ENCODE measurements at places on chromosomes 12 and 14.

DNA sequence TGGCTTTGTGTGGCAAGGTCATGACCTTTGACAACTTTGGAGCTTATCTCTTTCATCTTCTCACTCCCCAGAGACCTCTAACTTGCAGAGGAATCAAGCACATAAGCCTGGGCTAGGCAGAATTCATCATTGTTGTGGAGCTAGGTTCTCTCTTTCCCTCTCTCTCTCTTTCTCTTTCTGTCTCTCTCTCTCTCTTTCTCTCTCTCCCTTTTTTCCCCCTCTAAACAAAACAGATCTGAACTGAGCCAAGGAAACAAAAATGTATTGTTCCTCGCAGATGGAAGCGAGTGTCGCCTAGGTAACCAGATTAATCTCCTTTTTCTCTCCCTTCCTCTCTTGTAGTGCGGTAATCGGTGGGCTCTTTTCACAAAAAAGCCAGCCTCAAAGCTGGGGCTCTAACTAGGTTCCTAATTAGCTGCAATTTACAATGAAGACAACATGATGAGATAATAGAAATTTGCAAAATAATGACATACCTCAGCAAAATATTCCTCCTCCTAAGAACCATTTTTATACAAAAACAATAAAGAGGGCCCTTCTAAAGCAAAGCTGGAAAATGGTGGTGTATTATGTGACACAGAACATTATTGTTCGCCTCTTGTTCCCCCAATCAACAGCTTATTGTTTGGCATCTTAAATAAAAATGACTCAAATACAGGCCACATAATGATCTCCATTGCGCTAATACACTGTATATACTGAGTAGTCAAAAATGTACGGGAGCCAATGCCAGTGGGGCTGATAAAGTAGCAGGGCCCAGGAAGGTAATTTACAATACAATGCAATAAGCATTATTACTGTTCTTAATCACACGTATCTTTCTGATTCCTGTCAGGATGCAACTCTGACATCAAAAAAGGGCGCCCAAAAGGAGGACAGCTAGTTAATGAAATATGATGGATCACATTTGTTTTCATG is 65.7 kb upstream of the SOX5 start:
- no peak for DNase-seq

DNA sequence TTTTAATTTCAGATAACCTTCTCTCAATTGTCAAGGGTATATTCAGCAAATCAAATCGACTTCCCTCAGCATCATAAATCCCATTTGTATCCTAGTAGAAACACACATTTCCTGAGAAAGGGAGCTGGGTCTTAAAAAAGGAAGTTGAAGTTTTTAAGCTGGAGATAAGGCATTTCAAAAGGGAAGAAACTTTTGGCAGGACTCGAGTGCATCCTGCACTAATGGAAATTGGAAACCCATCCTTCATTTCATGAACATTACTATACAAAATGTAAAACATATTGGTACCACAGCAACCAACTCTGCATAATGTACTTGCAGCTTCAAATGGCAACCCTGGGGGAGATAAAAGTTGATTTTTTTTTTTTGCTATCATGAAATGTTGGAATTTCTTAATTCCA is 23.7 kb upstream of the TMCC3 start:
- no peak for DNase-seq

DNA sequence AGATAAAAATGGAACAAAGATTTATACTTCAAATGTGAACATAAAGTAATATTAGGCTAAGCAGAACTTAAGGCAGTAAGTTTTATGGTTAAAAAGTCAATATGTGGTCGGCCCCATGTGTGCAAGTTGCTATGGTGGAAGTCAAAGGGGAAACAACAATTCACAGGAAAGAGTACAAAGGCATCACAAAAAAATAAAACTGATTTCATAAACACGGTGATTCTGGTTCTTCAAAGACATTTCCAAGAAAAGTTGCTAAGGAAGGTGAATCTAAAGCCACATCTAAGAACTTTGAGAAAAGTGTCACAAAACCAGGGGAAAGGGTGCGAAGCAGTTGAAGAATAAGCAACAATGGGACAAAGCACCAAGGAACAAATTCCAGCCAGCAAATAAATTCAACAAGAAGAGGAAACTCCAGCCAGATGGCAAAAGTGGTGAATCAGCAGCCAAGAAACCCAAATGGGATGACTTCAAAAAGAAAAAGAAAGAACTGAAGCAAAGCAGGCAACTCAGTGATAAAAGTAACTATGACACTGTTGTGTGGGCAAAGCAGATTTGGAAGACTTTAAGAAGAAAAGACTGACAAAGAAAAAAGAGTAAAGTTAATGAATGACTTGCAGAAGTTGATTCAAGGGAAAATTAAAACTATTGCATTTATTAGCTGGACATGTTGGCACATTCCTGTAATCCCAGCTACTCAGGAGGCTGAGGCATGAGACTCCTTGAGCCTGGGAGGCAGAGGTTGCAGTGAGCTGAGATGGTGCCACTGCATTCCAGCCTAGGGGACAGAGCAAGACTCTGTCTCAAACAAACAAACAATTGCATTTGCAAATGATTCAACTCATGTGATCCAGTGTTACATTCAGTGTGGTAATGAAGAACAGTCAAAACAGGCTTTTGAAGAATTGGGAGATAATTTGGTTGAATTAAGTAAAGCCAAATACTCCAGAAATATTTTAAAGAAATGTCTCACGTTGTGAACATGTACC is 19.5 kb downstream of the PTGDR start:
- no peak for DNase-seq

DNA sequence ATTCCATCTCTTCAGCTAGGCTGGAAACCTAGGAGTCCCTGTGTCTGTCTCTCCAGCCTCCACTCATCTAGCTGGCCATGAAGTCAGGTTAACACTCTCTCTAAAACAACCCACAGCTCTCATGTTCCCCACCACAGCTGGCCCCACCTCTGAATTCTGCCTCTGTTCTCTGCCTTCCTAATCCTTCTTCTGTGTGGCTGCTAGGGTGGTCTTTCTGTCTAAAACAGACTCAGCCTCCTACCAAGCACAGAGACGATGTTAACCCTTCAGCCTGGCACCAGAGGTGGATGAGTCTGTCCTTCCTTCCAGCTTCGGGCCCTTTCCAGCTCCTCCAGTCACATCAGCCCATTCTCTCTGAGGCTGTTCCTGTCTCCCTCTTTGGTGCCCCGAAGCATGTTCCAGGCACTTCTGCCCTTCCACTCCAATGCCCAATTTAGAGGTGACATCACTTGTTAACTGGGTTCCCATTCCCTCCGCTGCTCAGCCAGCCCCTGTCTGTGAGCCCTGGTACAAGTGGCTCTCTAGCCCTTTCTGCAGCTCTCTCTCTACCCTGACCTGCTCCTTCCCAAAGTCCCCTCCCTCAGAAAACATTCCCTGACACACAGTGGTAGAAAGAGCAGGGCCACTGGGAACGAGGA is 9.1 kb downstream of the FIGNL2 start:
- DNase-seq, result no peak

DNA sequence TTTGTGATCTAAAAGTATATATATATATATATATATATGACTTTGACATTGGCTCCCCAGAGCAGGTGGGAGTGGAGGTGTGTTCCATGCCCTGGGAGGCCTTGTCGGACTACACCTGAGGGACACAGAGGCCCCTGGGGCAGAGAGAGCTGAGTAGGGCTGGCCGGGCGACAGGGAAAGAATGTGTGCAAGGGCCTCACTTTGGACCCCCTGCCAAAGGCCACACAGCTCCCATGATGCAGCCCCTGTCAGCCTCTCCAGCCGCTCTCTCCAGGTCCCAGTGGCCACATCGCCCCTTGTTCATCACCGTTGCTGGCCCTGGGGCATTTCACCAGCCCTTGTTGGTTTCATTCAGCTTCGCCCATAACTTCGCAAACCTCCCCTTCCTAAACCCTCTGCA is 123.9 kb downstream of the BCL11B start:
- no peak for DNase-seq

DNA sequence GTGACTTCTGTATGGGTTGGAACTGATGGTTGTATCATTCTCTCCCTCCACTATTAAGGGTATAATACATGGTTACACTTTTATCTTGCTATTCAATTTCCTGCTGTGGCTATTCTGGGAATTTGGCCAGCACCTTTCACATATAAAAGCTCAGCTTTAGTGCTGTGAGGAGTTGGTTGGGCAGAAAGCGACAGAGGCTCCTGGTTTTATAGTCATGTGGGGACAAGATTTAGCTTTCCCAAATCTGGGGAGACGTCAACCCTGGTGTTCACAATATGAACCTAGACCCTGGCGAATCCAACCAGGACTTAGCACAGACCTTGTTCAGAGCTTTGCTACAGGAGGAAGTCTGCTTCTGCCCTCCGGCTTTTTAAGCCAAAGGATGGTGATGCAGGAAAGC is 36.5 kb downstream of the FOS start:
- no peak for DNase-seq

DNA sequence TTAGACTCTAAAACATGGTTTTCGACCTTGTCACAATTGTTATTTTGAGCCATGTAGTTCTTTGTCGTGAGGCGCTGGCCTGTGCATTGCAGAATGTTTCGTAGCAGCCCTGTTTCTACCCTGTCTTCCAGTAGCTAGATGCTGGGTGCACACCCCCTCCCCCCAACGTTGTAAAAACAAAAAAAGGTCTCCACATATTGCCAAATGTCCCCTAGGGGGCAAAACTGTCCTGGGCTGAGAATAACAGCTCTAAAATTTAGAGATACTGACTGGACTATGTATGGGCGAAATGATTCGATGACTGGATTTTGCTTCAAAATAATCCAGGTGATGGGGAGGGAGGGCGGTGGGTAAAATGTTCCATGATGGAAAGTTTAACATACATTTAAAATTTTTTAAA is 126.1 kb upstream of the FUT8 start:
- DNase-seq, result no peak

GRCh38 chr12:559906-560455 is 100.2 kb downstream of the B4GALNT3 start:
- no peak for DNase-seq

GRCh38 chr12:98606359-98606988 is 13.0 kb downstream of the SLC25A3 start:
- DNase-seq, result no peak

DNA sequence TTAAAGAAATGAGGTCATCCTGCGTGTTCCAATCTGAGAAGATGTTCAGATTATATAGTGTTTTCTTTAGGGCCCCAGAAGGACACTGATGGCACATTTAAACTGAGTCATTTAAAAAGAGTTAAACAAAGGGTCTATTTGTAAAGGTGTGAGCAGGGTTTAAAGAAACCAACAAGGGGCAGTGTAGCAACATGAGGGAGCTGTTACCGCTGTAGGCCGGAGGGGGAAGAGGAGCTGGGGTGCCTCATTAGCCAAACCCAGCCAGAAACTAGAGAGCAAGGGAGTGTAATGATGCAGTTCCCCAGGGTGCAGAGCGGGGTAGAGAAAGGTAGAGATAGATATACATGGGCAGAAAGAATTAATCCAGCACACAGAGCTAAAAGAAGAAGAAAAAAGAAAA is 160.4 kb downstream of the TBX5 start:
- no peak for DNase-seq

GRCh38 chr12:48961331-48961730 is 4.0 kb upstream of the ARF3 start:
- DNase-seq, result no peak

- no peak for DNase-seq
Measured at GRCh38 chr14:75454963-75455546, 27.2 kb downstream of the JDP2 start.

- DNase-seq, result no peak
Measured at GRCh38 chr14:61904946-61905345, 142.7 kb downstream of the SNAPC1 start.

GRCh38 chr12:62256408-62257096 is 3.7 kb upstream of the USP15 start:
- peak; percentile 35 for DNase-seq

- DNase-seq, result no peak
Measured at GRCh38 chr12:60842181-60842580, 1246.4 kb downstream of the SLC16A7 start.

DNA sequence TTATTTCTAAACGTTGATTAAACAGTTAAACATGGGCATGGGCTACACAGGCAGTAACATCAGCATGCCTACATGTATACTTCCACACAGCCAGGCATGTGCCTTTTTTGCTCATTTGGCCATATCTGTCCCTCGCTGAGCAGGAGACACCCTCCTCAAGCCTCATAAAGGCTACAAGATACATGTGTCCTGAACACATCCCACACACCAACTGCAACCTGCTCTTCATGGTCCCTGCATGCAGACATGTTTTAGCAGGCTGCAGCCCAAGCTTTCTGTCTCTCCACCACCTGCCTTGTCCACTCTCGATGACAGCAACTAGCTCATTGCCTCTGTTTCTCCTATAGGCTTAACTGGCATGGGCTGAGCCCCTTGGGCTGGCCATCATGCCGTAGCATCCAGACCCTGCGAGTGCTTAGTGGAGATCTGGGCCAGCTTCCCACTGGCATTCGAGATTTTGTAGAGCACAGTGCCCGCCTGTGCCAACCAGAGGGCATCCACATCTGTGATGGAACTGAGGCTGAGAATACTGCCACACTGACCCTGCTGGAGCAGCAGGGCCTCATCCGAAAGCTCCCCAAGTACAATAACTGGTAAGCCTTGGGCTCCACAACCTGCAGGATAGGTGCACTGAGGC is 2.6 kb downstream of the PCK2 start:
- no peak for DNase-seq

GRCh38 chr12:98816720-98817119 is 171.6 kb downstream of the APAF1 start:
- DNase-seq, result no peak

GRCh38 chr12:113238309-113238708 is 17.0 kb downstream of the TPCN1 start:
- no peak for DNase-seq

GRCh38 chr12:30914986-30915591 is 11.5 kb upstream of the TSPAN11 start:
- no peak for DNase-seq

GRCh38 chr12:95336387-95337067 is 118.9 kb downstream of the VEZT start:
- no peak for DNase-seq

GRCh38 chr12:109202770-109203169 is 86.4 kb downstream of the ACACB start:
- no peak for DNase-seq

DNA sequence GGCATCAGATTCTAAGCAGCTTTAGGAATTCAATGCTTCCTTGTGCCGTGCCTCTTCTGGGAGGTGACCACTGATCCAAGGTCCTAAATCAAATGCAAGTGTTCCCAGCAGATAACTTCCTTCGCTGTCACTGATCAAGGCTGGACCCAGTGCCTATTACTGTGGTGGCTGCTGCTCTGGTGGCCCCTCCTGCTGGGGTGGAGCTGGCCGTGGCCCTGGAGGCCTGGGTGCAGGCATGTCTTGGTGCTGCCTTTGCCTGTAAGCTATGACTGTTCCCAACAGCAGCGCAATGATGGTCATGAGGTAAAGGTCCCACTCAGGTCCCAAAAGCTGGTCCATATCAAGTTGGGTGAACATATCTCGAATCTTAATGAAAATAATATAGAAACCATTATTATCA is 56.8 kb downstream of the SEL1L start:
- DNase-seq, result no peak

- no peak for DNase-seq
Measured at GRCh38 chr12:93608313-93608712, 35.8 kb downstream of the SOCS2 start.

All from stimulated activated CD8-positive, alpha-beta memory T cell treated with anti-CD3 and anti-CD28 coated beads, Interleukin-4, amount 100 ng/mL, for 24 hours (primary cell).